ENCODE measurements at places on chromosomes 11 and 22.

DNA sequence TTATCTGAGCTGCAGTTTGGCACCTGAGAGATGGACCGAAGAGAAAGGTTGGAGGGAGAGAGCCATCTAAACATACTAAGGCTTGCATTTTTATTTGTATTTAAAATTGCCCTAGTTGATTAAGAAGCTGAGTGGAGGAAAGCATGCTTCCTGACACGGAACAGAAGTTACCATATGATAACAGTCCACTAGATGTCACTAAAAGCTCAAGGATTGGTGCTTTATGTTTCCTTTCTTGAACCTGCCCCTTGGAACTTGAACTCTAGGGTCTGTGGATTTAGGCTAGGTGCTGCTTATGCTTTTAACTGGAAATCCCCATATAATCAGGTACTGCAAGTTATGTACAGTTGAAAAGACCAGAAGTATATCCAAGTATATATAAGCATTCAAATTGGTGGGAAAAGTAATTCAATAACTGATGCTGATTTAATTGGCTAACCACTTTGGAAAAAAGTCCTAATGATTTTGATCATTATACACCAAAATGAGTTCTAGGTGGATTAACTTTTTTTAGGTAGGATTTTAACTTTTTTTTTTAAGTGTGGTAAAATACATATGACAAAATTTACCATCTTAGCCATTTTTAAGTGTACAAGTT lies 9.5 kb downstream of the RBMXL2 start:
- DNase-seq, result peak; percentile 65

DNA sequence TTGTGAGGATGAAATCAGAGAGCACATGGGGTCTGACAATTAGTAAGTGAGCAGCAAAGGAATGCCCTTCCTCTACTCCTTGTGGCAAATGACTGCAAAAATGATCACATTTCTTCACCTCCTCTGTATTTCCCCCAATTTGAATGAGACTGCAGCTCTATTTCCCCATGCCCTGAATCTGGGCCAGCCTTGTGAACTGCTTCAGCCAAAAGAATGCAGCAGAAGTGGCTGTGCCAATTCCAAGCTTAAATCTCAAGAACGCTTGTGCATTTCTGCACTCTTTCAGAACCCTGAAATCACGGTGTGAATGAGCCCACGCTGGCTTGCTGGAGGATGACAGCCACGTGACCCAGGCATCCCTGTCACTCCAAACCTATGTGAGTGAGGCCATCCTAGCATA lies 9.9 kb downstream of the SLC43A3 start:
- DNase-seq, result peak; percentile 54

- DNase-seq, result no peak
Observed at GRCh38 chr11:97814325-97814959, 1206.3 kb upstream of the CNTN5 start.

DNA sequence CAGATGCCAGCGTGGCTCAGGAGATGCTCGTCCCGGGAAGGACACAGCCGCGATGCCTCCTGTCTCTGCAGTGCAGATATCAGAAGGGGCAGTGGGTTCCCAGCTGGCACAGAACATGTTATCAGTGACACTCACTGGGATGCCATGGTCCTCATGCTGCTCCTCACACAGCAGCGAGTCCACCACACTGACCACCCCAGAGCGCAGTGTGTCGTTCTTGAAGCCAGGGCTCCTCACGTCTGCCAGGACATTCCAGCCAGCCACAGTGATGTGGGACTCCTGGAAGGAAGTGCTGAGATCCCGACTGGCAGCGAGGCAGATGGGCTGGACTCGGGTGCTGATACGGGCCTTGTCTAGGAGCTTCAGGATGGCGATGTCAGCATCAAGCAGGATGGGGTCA lies 13.1 kb upstream of the SLC1A2 start:
- DNase-seq, result no peak

GRCh38 chr11:35874751-35875450 lies 69.0 kb upstream of the LDLRAD3 start:
- DNase-seq, result no peak
